AG20443 (cell line): ENCODE measurements at places on chromosomes 12 and 14.

DNA sequence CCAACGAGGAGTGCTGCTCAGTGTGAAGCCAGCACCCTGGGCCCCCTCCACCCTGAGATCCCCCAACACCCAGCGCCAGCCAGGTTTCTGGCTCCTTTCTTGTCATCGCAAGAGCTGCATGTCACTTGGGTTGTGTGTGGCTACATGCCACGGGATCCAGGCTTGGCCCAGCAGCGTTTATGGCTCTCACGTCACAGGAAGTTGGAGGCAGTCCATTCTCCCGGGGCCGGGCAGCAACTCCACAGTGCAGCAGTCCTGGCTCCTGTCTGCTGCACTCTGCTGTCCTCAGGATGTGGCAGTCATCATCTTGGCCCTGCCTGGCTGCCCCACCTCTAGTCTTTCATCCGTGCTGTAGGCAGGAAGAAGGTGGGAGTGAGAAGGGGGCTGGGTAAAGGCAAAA lies 78.3 kb downstream of the AACS start:
- DNase-seq, result peak; percentile 77

- DNase-seq, result peak; percentile 81
These were observed 28.8 kb upstream of the BHLHE41 start for GRCh38 chr12:26153421-26154154.

DNA sequence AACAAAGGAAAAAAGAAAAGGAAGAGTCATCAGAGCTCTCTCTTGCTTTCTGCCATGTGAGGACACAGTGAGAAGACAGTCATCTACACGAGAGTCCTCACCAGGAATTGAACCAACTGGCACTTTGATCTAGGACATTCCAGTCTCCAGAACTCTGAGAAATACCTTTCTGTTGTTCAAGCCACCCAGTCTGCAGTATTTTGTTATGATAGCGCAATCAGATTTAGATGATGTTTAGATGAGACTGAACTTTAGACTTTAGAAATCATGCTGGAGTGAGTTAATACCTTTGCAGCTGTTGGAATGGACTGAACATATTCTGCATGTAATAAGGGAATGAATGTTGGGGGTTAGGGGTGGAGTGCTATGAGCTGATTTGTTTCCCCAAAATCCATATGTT lies 28.1 kb upstream of the RAB21 start:
- DNase-seq, result no peak

GRCh38 chr14:27881646-27882045 lies 884.9 kb upstream of the FOXG1 start:
- DNase-seq, result no peak

- DNase-seq, result no peak
These were observed 1.8 kb downstream of the STAC3 start for GRCh38 chr12:57248934-57249742.

GRCh38 chr14:24228902-24229301 lies 3.3 kb downstream of the NEDD8 start:
- no peak for DNase-seq

- DNase-seq, result no peak
These were observed 750 bp downstream of the CS start for GRCh38 chr12:56299308-56299852.

- DNase-seq, result no peak
These were observed 61.2 kb upstream of the GRIP1 start for GRCh38 chr12:66739940-66740651.

- peak; percentile 19 for DNase-seq
These were observed 161.6 kb downstream of the PIK3C2G start for GRCh38 chr12:18422871-18423270.

- DNase-seq, result no peak
These were observed 496.3 kb downstream of the NRXN3 start for GRCh38 chr14:78666336-78667056.

DNA sequence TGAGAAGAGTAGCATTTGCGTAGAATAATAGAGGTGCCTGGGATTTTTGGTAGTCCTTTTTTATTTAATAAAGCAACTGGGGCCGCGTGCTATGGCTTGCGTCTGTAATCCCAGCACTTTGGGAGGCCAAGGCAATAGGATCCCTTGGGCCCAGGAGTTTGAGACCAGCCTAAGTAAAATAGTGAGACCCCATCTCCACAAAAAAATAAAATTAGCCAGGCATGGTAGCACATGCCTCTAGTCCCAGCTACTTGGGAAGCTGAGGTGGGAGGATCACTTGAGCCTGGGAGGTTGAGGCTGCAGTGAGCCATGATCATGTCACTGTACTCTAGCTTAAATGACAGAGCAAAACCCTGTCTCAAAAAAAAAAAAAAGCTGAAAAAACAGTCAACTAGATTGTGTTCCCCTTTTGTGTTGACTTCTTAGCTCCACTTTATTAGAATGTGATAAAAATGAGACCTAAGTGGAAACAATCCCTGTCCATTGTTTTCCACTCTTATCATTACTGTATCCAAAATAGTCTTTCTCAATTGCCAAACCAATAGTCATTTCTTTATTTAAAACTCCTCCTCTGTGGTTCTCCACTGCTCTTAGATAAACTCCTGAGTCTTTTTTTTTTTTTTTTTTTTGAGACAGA lies 7.4 kb downstream of the PRKCH start:
- DNase-seq, result no peak

- no peak for DNase-seq
These were observed 196.1 kb downstream of the BCL11B start for GRCh38 chr14:99075771-99076375.

- no peak for DNase-seq
These were observed 549.4 kb upstream of the ATP2B1 start for GRCh38 chr12:90257927-90258624.

DNA sequence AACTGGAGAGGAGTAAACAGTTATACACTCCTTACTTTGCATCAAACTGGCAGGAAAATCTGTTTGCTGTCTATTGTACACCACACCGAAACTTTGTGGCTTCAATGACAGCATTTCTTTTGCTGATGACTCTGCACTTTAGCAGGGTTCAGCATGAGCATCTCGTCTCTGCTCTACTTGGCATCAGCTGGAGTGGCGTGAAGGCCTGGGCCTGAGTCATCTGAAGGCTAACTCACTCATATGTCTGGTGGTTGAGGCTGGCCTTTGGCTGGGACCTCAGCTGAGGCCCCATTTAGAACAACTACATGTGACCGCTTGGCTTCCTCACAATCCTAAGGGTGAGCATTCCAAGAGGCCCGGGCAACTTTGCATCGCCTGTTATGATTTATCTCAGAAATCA lies 28.7 kb upstream of the REP15 start:
- DNase-seq, result peak; percentile 94

GRCh38 chr12:47214001-47214619 lies 134.4 kb upstream of the AMIGO2 start:
- DNase-seq, result no peak

DNA sequence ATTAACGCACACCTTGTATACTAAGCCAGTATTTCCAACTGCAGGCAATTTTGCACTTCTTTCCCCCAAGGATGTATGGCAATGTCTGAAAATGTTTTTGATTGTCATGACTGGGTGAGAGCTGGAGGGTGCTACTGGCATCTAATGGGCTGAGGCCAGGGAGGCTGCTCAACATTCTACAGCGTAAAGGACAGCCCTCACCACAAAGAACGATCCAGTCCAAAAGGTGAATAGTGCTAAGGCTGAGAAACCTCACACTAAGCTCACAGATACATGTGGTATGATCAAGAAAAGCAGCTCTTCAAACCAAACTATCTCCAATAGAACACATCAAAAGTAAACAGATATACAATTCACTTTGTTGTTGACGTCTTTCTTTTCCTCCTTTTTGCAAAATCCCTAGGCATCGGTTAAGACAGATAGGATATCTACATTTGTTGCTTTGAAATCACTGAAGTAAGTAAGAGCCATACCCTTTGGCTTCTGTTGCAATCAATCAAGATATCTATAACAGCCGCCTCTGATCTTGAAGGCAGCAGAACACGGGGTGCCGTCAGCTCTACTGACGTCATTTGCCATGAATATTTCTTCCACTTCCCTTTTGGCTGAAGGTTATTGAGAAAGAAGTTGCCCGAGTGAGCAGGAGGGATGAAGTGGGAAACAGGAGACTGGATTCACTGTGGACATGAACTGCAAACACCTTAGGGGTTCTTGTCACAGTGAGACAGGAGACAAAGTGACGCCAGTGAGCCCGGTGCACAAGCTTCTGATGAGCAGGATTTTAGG lies 218.3 kb downstream of the FOXN3 start:
- no peak for DNase-seq

DNA sequence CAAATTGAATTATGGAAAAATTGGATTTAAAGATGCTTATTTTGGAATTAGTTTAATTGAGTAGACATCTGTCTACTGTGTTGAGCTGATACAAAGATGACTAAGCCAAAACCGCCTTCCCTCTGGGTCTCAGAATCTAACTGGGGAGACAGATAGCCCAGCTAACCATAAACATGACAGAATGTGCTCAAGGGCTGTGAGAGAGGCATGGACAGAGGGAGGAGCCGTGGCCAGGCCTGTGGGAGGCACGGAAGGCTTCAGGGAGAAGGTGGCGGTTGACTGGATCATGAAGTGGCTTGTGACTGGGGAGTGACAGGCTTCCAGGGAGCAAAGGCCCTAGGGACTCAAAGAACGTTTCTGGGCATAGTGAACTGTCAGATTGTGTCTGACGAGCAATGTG lies 74.6 kb downstream of the DACT1 start:
- no peak for DNase-seq

DNA sequence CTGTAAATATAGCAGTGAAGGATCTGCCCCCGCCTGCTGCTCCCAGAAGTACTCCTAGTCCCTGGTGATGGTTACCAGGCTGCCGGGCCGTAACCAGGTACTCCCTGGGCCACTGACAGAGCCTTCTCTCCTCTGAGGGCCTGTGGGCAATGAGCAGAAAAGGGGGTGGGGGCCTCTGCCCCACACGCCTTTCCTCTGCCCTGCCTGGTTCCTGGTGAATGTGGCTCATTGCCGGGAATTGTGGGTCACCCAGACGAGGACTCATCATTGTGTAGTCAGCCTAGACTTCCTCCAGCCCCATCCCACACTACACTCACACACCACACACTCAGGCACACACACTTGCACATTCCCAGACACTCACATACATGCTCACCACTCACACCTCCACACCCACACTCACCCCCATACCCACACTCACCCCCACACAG lies 35.7 kb upstream of the ACTN1 start:
- DNase-seq, result no peak

DNA sequence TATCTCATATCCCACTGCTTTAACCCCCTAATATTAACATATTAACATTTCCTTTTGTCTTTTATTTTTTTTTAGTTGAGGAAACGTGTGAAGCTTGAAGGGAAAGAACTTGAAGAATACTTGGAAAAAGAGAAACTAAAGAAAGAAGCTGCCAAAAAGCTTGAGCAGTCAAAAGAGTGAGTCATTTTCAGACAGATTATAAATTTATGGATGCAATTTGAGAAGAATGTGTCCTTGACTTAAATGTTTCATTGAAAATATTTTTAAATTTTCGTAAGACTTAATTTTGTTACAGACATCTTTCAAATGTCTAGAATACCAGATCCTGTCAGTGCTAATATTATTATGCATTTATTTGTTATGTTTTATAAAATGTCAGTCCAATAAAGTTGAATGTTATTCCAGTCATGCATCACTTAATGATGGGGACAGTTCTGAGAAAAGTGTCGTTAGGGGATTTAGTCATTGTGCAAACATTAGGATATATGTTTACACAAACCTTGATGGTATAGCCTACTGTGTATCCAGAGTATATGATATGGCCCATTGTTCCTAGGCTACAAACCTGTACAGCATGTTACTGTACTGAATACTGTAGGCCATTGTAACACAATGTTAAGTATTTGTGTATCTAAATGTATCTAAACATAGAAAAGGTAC lies 32.6 kb downstream of the CPSF2 start:
- DNase-seq, result peak; percentile 21

DNA sequence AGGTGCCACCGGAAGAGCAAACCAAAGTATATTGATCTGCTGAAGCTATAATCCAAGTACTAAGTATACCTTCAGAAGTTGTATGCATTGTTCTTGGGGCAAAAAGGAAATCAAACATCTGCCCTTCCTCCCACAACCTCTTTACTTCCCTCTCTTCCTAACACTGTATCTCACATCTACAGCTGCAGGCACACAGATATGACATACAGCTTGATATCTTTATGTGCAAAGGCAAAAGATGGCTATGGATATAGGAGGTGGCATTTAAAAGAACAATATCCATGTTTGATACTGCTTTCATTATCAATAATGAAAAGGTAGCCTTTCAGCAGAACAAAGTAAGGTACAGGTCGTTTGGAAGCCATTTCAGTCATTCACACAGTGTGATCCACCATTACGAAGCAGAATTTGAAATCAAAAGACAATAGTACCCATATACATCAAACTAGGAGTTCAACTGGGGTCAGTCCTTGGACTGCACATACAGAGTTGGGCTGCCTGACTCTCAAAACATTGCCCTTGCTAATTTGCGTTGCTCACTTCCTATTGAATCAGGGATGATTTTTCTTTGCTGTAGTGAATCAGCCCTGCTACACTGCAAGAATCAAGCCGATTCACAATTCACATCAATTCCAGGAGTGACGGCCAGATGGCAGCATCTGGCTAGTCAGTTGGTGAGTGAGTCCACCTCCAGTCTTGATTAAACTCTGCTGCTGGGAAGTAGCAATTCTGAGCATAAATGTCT lies 8.9 kb downstream of the ANG start:
- peak; percentile 72 for DNase-seq

DNA sequence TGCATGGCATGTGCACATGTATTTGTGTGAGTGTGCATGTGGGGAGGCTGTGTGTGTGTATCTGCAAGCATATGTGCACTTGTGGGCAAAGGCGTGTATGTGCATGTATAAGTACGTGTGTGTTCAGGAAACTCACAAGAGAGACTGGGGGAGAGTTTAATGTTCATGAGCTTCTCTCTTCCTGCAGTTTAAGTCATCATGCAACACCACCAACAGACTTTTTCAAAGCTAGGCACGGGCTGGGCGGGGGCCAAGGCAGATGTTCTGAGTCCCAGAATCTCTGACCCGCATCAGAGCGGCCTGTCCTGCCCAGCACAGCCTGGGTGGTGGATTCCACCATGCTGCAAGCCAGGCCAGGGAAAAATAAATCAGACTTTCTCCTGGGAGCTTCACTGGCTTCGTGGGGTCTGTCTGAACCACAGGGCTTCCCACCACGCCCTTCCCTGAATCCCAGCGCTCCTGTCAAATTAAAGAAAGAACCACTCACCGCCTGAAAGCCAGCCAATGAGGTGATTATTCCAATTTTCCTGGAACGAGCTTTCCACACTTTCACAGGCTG lies 75.7 kb downstream of the PITPNM2 start:
- no peak for DNase-seq

DNA sequence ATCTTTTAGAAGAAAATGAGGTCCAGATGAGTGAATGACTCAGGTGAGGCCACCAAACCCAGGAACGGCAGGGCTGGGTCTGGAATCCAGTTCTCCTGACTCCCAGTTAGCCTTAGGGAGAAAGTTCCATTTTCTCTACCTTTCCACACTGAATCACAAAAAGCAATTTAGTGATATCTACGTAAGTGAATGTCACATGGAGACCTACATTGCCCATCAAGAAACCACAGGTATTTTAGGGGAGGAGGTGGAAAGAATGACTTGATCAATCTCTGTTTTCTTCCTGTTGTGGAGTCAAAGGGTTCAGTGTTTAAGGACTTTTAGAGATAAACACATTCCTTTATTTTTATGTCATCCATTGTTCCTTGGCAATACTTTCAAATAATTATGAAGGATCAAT lies 106.9 kb upstream of the PTPRB start:
- no peak for DNase-seq
